ENCODE measurements at places on chromosomes 5 and 9. TPM values are rescaled to one million over a fixed set of nuclear protein-coding genes. Genes with fewer than 3 reads are reported as not detected.

DNA sequence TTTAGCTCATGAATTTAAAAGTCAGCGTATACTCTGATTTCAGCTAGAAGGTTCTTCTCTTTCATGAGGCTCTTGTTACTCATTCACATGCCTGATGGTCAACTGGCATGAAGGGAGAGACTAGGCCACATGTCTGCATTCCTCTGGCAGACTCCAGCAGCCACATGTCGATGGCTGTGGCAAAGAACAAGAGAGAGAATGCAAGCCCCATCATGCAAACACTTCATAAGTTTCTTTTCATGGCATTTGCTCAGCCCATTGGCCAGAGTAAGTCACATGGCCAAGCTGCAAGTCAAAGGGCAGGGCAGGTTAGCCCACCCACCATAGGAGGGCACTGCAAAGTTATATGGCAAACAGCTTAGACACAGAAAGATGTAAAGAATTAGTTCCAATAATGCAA is 5.4 kb downstream of the KCNV2 start:
- no peak for DNase-seq

GRCh38 chr9:77999231-77999631 is 32.4 kb downstream of the GNAQ start:
- no peak for DNase-seq

DNA sequence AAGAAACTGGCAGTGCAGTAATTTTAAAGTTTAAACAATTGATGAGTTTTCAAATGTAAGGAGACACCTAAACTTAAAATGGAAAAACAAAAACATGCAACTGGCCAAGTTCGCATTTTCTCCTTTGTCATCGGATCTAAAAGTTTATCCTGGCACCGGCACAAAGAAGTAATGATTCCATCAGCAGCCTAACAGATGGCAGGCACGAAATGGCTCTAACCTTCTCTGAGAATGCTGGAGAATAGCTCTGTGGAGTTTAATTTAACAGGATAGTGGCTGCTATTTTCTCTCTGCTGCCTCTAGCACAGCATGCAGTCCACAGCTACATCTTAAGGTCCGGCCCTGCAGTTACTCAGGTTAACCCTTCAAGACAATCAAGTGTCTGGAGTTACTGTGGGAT is 82.2 kb downstream of the PRELID2 start:
- no peak for DNase-seq

The HMMR gene
- total RNA-seq: not detected

Measured in thoracic aorta (tissue), 2 donors.